ENCODE measurements at places on chromosomes 2 and 18. TPM values are rescaled to one million over a fixed set of nuclear protein-coding genes. Genes with fewer than 3 reads are reported as not detected.

DNA sequence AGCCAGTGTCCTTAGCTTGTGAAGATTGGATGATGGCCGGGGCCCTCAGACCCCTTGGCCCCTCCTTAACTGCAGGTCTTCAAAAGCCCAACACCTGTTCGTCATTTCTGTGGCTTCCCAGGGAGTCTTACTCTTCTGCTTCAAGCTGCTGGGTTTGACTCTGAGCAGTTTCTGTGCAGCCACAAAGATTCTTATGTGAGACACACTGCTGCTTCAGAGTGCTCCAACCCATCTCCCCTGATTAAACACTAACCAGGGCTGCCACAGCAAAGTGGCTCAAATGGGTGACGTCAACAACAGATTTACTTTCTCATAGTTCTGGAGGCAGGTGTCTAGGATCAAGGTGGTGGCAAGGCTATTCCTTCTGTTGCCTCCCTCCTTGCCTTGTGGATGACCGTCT lies 40.8 kb downstream of the TSN start:
- no peak for DNase-seq

- DNase-seq: no peak
These were observed 162.6 kb upstream of the CRIM1 start for GRCh38 chr2:36192983-36193382.

SCN3A gene
- 1.6 TPM for total RNA-seq

DNA sequence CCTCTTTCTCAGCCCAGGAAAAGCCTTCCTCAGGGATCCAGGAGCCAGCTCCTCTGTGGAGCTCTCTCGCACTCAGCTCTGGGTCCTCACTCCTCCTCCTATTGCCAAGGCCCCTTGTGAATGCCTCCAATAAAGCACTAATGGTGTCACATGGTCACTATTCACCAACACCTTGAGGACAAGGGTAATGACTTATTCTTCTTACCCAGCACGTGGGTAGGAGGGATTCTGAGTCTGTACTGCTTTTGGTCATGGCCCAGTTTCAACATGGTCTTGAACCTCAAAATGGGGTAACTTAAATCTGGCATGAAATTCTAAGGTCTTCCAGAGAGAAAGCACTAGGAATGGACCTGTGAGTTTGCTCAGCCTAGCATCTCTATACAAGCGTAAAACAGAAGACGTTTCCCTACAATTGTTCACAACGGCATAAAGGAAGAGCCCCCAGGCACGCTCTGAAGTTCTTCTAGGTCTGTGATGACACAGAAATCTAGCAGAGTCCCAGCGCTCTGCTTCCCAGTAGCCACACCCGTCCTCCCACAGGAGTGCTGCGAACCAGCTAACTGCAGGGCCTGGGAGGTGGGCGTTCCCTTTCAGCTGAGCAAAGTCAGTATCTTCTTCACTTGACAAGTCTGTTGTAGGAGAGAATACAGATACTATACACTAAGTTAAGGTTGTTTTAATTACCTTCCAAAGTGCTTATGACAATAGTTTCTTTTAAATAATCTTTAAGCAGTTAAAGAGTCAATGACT lies 14.6 kb upstream of the KIDINS220 start:
- no peak for DNase-seq

GRCh38 chr2:15223887-15224286 lies 337.2 kb downstream of the NBAS start:
- no peak for DNase-seq
